ENCODE measurements at places on chromosomes 13 and 19.

DNA sequence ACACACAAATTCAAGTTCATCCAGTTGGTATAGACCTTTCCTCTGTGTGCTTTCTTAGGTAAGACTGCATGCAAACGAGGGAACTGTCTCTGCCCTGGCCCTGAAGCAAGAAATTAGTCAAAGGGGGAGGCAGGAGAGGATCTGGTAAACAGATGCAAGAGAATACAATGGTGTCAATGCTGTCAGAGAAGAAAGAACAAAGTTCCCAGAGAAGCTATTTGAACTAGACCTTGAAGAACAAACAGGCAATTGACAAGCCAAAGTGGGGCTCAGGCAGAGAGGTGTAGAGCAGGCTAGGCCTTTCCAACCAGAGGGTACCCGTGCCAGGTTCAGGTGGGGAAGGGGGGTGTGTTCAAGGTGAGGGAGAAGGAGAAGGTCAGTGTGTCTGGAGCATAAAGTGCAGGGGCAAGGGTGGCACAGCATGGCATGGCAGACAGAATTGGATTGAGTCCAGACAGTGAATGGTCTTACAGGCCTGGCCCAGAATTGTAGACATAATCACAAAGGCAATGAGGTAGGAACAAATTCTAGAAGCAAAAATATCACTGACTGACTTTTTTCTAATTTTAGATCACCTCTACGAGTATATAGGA lies 95.0 kb upstream of the STARD13 start:
- no peak for DNase-seq

DNA sequence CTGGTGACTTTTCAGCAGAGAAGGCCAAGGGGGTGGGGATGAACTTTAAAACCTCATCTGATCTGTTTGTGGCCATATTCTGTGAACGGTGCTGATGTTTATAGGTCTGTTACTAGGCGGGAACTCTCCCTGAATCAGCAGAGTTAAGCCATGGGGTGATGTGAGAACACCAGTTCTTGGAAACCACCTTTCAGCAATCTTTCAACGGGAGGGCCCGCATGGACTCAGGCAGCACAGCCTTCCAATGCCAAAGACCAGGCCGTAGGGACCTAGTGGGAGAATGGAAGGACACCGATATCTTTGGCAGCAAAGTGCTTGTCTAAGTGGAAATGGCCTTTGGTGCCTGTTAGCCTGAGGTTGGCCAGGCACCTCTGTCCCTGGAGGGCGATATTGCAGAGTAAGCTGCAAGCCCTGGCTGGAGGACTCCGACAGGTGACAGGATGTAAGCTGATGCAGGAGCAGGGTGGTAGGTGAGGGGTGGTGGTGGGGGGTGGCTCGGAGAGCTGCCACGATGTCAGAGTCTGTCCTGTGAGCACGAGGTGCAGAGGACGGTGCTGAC lies 57.0 kb downstream of the ERCC5 start:
- DNase-seq = no peak

DNA sequence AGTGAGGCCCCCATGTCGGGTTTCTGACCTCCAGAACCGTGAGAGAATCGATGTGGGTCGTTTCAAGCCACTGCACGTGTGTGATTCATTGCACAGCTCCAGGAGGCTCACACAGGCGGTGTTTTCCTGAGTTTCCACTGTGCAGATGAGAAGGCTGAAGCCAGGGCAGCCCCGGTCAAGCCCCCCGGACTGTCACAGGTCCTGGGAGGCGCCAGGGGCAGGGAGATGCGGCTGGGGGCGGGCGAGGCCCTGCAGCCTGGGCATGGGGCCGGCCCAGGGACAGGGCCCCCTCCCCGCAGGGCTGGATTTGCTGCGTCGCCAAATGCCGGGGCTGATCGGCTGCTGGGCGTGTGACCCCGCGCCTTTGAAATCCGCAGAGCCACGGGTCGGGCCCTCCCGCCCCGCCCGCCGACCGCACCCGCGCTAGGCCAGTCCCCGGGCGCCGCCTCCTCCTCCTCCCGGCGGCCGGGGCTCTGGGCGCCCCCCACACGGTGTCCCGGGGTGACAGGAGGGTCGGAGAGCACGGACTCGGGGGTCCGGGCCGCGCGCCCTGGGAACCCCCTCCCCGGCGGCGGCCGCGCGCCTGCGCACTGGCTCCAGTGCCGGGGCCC lies 9.9 kb upstream of the MKNK2 start:
- DNase-seq = no peak

DNA sequence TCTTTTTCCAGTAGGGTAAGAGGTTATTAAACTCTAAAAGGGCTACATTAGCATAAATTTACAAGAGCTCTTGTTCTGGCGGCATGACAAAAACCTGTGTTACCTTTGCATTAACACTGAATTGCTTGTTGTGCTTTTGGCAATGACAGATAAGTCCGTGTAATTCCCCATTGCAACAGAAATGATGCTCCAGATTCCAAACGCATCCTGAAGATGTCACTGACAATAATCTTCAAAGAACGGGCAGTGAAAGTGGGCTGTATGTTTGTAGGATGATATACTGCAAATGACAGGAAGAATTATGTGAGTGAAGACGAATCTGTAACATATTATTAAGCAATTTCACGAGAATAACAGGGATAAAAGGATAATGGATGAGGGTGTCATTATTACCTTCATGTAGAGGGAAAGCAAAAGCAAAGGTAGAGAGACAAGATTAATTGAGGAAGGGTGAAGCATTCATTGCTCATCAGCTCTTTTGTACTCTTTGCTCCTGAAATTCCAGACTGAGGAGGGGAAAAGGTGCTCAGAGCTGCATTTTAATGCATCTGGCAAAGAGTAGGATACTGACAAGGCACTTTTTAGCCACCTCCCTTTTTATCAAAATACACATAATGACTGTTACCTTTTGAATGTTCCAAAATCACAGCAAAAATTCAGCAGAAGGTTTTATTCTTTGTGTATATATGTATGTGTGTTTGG lies 38.5 kb upstream of the MAB21L1 start:
- peak; percentile 65 for DNase-seq

DNA sequence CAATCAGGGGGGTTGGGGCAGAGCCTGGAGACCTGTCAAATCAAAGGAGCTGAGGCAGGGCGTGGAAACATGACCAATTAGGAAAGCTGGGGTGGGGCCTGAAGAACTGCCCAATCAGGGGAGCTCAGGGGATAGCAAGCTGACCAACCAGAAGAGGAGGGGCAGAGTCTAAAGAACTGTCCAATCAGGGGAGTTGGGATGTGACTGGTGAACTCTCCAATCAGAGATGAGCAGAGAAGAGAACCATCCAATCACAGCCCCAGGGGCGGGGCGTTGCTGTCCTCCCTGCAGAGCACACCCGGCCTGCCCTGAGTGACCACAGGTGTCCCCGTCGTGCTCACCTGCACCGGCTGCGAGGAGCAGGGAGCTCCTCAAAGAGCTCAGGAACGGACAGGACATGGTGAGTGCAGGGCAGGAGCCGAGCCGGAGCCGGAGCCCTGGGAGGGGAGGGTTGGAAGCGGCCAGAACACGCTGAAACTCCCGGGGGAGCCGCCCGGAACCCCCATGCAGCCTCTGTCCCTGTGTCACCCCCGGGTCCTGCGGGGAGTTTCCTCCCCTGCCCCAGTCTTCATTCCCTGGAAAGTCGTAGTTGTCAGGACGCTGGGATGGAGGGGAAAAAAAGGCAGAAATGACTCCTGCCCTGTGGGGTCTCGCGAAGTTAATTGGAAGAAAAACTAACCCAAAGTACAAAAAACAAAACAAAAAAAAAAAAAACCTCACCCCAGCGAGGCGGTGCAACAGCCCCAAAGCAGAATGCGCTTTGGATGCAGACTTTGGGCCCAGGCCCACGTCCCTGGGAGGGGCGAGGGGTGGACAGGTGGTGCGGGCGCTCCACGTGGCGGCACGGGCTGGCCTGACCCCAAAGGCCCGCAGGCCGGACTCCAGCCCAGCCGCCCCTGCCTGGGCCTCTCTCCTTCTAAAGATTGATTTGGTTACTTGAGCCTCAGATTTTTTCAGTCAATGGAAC lies at the start of gene ZNF556:
TSS of gene ZNF556 (plus strand) at position 311 of the 967 bp plus-strand sequence. CDS start at position 398, 87 bp downstream.
- peak; percentile 99 for DNase-seq

DNA sequence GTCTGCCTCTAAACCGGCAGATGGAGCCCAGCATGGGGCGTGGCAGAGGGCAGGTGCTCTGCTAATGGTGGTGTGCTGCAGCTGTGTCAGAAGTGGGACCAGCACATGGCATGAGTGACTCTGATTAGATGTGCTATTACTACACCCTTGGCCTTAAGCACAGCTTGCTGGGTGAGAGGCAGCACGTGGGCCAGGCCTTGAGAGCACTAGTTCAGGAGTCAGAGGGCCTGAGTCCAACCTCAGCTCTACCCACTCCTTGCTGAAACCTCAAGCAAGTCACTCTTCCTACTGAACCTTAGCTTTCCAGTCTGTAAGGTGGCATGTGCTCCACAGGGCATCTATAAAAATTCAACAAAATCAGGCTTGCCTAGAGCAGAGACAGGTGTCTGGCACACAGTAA lies 22.7 kb downstream of the AKT2 start:
- no peak for DNase-seq

GRCh38 chr19:41407271-41407670 lies 9.7 kb downstream of the BCKDHA start:
- no peak for DNase-seq

GRCh38 chr19:33366127-33366526 lies 7.4 kb upstream of the CEBPG start:
- DNase-seq = no peak

GRCh38 chr19:43901395-43902390 lies 33.4 kb downstream of the ZNF45 start:
- DNase-seq = peak; percentile 56

GRCh38 chr13:48159826-48160225 lies 64.9 kb upstream of the MED4 start:
- DNase-seq = no peak

DNA sequence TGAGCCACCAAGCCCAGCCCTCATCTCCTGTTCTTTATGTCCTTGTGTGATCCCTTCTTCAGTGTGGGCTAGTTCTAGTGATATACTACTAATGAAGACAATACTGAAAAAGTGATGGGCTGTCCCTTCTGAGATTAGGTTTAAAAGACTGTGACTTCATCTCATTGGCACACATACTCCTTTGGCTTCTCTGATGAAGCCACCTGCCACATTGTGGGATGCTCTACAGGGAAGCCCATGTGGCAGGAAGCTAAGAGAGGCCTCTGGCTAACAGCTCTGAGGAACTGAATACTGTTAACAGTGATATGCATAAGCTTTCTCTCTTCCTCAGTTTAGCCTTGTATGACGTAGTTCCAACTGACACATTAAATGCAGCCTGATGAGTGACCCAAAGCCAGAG lies 13.6 kb downstream of the CSNK1A1L start:
- no peak for DNase-seq
